Endothelial cell (in vitro differentiated cells): ENCODE measurements at places on chromosomes 16 and 17. TPM values are rescaled to one million over a fixed set of nuclear protein-coding genes. Genes with fewer than 3 reads are reported as not detected.
A peak's percentile ranks its signal among the peaks of the same experiment; 100 is the strongest.

CHD3 gene
- total RNA-seq, result 133 TPM

GJD3 gene
- total RNA-seq, result 1.1 TPM

ENPP7 gene
- not detected for total RNA-seq

TMEM100 gene
- total RNA-seq, result 29.3 TPM

RRN3 gene
- total RNA-seq, result 18.0 TPM

GSDMA gene
- total RNA-seq, result not detected

- H3K4me1 ChIP-seq, result no peaks in the 10 kb centered on the region
- H3K4me3 ChIP-seq, result no peak overlapping the region
- DNase-seq, result no peak
- H3K27me3 ChIP-seq, result no peaks in the 10 kb centered on the region
- peaks cover 23% of the 10 kb centered on the region for H3K36me3 ChIP-seq
These were observed 37.9 kb downstream of the SIAH1 start for GRCh38 chr16:48347191-48347865.

GRCh38 chr17:21297597-21297996 lies 13.1 kb downstream of the MAP2K3 start:
- H3K27ac ChIP-seq, result no peak overlapping the region
- H3K27me3 ChIP-seq, result peaks cover 30% of the 10 kb centered on the region
- peaks cover 4% of the 10 kb centered on the region for H3K4me1 ChIP-seq
- H3K4me3 ChIP-seq, result no peak overlapping the region
- no peak for DNase-seq

DNA sequence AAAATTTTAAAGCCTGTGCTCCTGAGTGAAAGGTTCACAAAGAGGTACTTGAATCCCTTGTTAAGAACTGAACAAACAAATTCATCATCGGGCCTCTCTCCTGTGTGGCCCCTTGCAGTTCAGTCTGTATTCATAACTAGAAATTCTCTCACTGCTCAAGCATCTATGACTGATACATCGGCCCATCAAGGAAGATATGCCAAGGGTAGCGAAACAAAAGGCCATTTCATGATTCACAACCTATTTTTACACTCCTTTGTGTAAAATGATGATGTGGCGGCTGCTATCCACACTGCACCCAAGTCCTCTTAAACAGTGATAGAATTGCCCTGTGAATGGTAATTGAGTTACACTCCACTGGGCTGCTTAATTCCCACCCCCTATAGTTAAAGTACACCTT lies 204.6 kb downstream of the STX8 start:
- H3K36me3 ChIP-seq, result no peaks in the 10 kb centered on the region
- no peak overlapping the region for H3K4me3 ChIP-seq
- H3K27me3 ChIP-seq, result no peaks in the 10 kb centered on the region
- peaks cover 10% of the 10 kb centered on the region for H3K4me1 ChIP-seq
- no peak for DNase-seq

GRCh38 chr16:78926723-78927210 lies 673.8 kb downstream of the MAF start:
- H3K27ac ChIP-seq, result no peak overlapping the region
- no peak for DNase-seq
- H3K36me3 ChIP-seq, result peaks cover 4% of the 10 kb centered on the region
- peaks cover 1% of the 10 kb centered on the region for H3K27me3 ChIP-seq
- H3K4me3 ChIP-seq, result no peak overlapping the region

- DNase-seq, result peak; percentile 64
- no peaks in the 10 kb centered on the region for H3K4me1 ChIP-seq
- no peak overlapping the region for H3K27ac ChIP-seq
- H3K4me3 ChIP-seq, result no peak overlapping the region
- H3K36me3 ChIP-seq, result no peaks in the 10 kb centered on the region
These were observed 983.9 kb upstream of the EEF2KMT start for GRCh38 chr16:6081320-6081976.

DNA sequence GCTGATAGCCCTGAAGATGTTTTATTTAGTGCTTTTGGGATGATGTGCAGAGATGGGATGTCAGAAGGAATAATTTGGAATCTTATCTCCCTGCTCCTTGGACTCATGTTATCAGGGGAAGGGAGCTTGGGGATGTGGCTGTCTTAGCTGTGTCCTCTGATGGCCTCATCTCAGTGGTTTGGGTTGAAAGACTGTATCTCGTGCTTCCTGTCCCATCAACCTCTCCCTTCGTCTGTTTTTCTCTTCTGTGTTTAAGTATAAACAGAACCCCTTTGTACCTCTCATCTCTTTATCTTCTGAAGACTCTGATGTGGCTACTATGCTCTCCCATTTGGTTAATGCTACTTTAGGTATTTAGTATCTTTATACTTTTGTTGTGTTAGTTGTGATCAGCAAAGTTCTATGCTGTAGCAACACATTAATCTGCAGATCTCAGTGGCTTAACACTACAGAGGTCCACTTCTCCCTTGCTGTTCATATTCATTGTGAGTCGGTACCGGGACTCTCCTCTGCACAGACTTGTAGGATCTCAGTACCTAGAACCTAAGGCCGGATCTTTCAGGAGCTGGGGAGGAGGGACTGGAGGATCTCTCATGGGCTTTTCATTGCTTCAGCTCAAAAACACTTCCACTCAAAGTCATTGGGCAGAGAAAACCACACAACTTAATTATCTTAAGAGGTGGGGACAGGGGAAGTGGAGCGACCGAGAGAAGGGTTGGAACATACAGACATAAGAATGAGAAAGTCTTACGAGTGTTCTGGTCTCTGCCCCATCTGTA lies 28.8 kb downstream of the PRKCA start:
- no peaks in the 10 kb centered on the region for H3K27me3 ChIP-seq
- no peaks in the 10 kb centered on the region for H3K36me3 ChIP-seq
- H3K4me3 ChIP-seq, result no peak overlapping the region
- H3K27ac ChIP-seq, result no peak overlapping the region

DNA sequence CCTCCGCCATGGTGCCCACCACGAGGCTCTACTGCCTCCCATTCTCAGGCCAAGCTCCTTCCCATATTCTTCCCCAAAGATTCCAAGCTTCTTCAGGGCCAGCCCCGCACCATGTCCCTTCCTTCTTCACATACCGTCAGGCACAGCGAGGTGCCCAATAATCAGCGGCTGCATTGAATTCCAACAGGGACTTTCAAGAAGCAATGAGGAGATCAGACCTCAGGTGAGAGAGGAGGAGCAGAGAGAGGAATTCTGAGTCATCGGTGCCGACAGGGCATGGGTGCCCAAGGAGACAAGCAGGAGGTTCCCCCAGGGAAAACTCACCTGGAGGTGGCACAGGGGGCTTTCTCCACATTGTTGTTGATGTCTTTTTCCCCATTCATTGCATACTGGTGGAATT lies 2.0 kb downstream of the NOS2 start:
- H3K4me1 ChIP-seq, result peaks cover 27% of the 10 kb centered on the region
- H3K36me3 ChIP-seq, result no peaks in the 10 kb centered on the region
- DNase-seq, result no peak
- no peak overlapping the region for H3K4me3 ChIP-seq
- no peak overlapping the region for H3K27ac ChIP-seq

- H3K36me3 ChIP-seq, result peaks cover 6% of the 10 kb centered on the region
- H3K4me1 ChIP-seq, result peaks cover 4% of the 10 kb centered on the region
- H3K27me3 ChIP-seq, result peaks cover 2% of the 10 kb centered on the region
- DNase-seq, result peak; percentile 87
- no peak overlapping the region for H3K4me3 ChIP-seq
- no peak overlapping the region for H3K27ac ChIP-seq
These were observed 25.2 kb upstream of the USP36 start for GRCh38 chr17:78865682-78866390.

GRCh38 chr17:77011173-77012011 lies 129.4 kb upstream of the SEC14L1 start:
- no peak overlapping the region for H3K27ac ChIP-seq
- no peaks in the 10 kb centered on the region for H3K36me3 ChIP-seq
- peaks cover 5% of the 10 kb centered on the region for H3K4me1 ChIP-seq
- no peaks in the 10 kb centered on the region for H3K27me3 ChIP-seq
- no peak overlapping the region for H3K4me3 ChIP-seq
- DNase-seq, result peak; percentile 65

DNA sequence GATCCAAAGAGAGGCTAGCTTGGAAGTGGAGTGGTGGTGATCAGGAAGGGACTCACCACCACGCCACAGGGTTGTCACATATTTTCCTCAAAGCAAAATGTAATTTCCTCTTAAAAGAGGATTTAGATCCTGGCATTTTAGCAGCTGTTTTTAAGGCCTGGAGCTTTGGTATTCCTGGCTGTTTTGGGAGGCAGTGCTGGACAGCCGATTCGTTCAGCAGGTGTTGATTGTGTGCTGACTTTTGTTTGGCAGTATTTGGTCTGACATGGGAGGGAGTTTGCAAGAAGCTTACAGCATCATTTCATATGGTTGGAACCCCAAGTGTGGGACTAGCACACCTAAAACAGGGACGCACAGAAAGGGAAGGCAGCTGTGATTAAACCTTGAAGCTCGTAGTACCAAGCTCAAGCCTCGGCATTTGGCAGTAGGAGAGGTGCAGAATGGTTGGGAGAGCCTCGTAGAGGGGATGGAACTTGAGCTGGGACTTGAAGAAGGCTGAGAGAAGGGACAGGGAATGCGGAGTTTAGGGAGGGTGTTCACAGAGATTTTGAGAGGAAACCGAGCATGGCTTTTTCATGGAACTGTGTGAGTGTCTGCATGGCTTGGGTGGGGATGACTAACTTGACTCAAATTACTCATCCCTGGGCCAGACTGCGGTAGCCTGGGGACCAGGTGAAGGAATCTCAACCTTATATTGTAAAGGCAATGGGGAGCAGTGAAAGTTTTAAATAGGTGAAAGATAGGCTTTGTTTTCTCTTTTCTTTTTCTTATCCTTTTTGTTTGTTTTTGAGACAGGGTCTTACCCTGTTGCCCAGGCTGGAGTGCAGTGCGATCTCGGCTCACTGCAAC lies 52.3 kb downstream of the RPTOR start:
- peaks cover 3% of the 10 kb centered on the region for H3K36me3 ChIP-seq
- no peak for DNase-seq
- no peak overlapping the region for H3K4me3 ChIP-seq
- H3K27ac ChIP-seq, result no peak overlapping the region

DNA sequence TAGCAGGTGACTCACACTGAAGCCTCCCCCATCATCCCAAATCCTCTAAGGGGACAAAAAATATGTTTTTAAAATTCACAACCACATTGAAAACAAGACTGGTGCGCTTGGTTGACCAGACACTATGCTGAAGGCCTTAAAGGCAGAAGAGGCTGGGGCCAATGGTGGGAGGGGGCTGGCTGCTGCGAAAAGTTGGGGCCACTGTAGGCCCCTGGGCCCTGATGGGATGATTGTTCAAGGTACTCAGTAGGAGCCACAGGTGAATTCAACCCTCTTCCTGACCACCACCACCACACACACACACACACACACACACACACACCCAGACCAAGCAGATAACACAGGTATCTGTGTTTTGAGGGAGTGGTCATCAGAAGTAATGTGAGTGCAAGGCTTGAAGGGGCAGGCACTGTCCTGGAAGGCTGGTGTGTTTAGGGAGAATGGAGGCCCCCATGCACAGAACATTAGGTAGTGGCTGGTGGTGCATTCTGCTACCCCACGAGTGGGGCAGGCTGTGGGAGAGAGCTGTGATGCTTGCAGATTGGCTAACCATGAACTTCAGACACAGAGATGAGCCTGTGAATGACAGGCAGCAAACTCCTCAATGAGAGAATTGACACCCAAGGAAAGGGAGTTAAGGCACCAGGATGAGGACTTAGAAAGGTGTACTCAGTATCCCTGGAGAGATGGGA lies 55.0 kb downstream of the NT5M start:
- H3K27me3 ChIP-seq, result peaks cover 2% of the 10 kb centered on the region
- H3K27ac ChIP-seq, result no peak overlapping the region
- no peak overlapping the region for H3K4me3 ChIP-seq
- H3K4me1 ChIP-seq, result no peaks in the 10 kb centered on the region
